D721Med (cell line): ENCODE measurements at places on chromosomes 16 and 17.

- DNase-seq, result no peak
These were observed 48.8 kb downstream of the BRIP1 start for GRCh38 chr17:61814485-61814884.

DNA sequence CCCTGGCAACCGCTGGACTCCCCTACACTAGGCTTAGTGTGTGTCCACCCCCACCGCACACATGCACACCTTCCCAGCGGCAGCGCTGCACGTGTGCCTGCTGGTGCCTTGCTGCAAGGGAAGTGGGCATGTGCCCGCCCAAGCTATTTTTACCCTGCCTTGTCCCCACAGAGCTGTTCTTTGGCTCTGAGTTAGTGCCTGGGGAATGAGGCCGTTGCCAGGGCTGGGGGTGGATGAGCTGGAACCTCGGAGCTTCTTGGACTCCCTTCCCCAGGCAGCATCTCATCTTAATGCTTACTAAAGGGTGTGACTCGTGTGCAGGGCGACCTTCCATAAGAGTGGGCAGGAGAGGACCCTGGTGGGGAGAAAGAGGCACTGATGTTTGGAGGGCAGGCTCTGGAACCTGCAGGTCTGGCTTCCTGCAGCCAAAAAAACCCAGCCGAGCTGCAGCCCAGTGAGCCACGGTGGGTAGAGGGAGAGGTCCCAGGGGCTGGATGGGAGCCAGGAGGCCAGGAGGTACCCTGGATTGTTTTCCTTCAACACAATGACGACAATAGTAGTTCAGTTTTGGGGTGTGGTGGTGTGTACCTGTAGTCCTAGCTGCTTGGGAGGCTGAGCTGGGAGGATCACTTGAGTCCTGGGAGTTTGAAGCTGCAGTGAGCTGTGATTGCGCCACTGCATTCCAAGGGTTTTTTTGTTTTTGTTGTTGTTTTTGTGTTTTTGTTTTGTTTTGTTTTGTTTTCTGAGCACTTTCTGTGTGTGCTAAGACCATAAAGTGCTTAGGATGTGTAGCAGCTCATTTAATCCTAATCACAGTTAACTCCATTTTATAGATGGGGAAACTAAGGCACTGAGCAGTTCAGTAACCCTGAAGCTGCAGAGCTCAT lies 119.1 kb downstream of the RAB11FIP4 start:
- no peak for DNase-seq

DNA sequence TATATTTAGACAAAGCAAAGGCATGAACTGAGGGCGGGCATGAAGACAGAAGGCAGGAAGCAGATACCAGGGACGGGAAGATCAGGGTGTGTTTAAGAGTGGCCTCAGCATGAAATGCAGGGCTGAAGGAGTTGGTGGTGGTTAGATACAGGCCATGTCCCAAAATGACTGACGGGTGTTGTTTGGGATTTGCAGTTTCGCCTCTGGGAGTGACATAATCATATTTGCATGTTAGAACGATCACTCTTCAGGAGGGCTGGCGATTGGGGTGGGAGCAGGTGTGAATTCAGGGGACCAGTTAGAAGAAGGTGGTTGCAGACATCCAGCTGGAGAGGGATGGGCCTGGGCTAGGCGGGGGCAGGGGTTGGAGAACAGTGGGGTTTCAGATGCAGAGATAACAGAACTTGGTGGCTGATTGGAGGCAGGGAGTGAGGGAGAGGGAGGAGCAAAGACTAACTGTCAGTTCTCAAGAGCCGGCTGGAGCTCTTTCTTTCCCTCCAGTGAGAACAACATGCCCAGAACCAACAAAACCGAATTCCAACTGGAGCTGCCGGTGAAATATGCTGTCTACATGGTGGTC lies 27.2 kb upstream of the ITGAX start:
- DNase-seq, result no peak

DNA sequence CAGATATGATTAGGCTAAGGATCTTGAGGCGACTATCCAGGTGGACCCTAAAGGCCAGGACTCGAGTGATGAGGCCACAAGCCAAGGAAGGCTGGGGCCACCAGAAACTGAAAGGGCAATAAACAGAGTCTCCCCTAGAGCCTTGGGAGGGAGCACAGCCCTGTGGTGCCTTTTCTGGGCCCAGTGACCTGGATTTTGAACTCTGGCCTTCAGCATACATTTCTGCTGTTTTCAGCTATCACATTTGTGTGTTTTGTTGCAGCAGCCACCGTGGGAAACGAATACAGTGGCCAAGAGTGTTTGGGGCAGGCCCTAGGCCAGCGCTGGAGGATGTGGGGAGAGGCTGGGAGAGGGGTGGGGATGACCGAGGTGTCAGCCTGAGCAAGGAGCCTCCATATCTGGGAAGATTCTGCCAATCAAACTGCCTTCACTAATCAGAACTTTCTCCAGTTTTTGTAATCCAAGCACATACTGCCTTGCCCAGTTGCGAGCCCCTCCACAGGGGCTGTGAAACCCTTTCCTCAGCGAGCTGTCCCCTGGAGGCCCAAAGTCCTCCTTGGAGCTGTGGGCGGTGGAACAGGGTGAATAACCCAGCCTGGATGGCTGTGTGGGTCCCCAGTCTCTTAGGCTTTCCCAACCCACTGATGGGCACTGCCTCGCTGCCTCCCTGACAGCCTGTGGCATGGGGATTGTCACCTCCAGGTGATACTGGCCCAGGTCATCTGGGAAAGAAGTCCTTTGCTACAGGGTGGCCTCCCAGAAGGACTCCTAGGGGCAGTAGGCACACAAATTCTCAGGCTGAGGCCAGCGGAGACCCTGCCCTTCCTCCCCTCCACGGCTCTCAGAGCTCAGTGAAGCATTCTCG lies 16.8 kb downstream of the B9D1 start:
- DNase-seq, result no peak

GRCh38 chr17:55177159-55177854 lies 87.5 kb upstream of the HLF start:
- no peak for DNase-seq

- no peak for DNase-seq
These were observed 101.4 kb upstream of the HLF start for GRCh38 chr17:55163408-55163807.

GRCh38 chr17:44919885-44920564 lies 4.7 kb upstream of the GFAP start:
- peak; percentile 86 for DNase-seq

- no peak for DNase-seq
These were observed 247.2 kb downstream of the NTN1 start for GRCh38 chr17:9268546-9268945.

GRCh38 chr16:50146479-50147435 lies 6.3 kb upstream of the TENT4B start:
- no peak for DNase-seq

DNA sequence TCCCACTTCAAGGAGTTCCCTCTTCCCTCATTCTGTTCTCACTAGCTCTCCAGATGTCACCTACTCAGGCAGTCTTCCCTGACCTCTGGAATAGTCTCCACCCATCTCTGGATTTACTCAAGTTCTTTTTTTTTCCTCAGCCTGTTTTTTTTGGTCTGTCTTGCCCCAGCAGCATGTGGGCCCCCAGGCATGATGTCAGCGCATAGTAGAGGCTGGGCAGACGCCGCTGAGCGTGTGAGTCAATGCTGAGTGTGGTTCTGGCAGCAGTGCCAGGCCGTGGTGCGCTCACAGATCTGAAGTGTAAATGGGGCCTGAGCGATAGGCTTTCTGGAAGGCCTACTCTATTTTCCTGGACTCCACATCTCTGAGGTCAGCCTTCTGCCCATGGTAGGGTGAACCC lies 2.7 kb upstream of the KCNJ18 start:
- no peak for DNase-seq

DNA sequence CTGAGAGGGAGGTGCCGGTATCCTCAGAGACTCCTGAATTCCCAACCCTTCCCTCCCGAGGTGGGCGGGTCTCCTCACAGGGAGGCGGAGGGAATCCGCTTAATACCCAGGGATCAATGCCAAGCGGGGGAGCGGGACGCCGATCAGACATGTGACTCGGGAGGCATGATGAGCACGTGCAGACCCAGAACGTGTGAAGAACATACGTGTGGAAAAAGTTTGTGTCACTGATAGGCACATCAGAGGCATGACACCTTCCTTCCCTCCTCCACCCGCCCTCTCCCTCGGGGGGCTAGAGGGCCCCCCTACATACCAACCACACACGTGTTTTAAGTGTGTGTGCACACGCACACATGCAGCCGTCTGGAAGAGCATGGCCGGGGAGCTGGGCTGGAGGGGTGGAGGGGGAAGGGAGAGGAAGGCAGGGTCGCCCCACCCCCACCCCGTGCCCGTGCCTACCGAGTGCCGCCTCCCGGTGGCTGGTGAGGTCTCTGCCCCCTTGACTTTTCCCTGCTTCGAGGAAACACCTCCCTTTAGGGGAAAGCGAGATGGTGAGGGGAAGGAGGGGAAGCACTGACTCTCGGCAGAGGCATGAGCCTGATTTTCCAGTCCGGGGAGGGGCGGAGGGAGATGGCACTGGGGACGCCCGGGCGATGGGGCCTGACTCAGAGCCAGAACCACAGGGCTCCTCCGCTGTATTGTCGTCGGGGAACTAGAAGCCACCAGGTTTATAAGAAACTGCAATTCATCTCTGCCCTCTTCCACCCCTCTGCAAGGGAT lies 12.1 kb upstream of the TBX21 start:
- no peak for DNase-seq

DNA sequence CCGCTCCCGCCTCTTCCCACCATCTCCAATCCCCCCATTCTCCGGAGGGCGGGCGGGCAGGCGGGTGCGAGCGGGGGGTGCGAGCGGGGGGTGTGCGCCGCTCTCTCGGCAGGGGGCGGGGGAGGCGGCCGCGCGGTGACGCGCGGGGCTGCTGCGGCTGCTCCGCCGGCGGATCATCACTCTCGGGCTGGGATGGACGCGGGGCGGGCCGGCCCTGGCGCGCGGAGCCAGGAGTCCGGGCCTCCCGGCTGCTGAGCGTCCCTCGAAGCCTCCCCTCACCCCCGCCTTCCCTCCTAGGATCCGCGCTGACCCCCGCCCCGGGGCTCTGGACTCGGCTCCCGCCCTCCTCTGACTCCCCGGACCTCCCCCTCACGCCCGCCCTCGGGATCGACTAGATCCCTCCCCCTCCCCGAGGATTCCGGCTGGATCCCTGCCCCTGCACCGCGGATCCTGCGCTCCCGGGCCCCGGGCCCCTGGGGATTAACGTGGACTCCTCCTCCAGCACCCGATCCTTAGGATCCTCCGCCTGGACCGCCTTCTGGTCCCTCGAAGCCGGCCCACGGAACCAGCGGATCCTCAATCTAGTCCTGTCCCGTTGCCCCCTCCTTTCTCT lies 946 bp upstream of the TMEM256 start:
- no peak for DNase-seq

DNA sequence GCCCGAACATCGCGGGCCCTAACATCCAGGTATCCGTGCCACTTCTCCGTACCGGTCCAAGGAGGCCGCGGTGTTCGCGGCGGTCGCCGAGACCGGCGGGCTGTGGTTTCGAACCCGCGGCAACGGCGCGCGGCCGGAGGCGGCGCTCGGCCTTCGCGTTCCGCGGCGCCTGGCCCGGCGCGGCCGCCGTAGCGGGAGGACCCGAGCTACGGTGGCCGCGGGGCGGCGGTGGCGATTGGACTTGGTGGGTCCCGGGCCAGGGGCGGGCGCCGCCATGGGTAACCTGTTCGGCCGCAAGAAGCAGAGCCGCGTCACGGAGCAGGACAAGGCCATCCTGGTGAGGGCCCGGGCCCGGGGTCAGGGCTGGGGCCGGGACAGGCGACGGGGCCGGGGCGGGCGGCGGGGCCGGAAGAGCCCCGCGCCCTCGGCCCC lies at the start of gene CHMP6:
Gene CHMP6, plus strand, starts transcription at position 197 of the 432 bp plus-strand sequence. Its CDS starts 78 bp downstream, at position 275.
- DNase-seq, result peak; percentile 84

- no peak for DNase-seq
These were observed 102.8 kb upstream of the PLCG2 start for GRCh38 chr16:81676066-81676882.

- DNase-seq, result no peak
These were observed 73.0 kb downstream of the ABCC6 start for GRCh38 chr16:16150117-16150877.

DNA sequence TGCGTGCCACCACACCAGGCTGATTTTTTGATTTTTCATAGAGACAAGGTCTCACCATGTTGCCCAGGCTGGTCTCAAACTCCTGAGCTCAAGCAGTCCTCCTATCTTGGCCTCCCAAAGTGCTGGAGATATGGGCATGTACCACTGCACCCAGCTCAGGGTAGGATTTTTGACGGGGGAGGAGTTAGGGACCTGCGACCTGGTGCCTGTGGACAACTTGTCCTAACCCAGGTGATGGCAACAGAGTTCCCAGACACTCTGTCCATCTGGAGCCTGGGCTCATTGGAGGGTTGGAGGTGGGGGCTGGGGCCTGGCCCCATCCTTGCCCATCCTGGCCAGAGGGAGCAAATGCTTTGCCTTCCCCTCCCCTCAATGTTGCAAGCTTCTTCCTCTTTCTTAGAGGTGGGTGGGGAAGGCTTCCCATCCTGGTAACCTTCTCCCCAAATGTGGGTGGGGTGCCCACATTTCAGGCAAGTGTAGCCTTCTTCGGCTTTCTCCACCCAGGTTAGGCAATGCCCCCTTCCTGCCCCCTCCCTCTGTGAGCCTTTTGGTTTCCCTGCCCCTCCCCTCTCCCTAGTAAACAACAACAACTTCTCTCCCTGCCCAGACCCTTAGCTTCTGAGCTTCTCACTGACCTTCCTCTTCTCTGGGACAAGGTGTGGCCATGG lies 24.9 kb downstream of the RARA start:
- no peak for DNase-seq

- DNase-seq, result no peak
These were observed 5.2 kb downstream of the HSDL1 start for GRCh38 chr16:84139628-84140258.

GRCh38 chr16:23856251-23856709 lies 20.5 kb downstream of the PRKCB start:
- no peak for DNase-seq
